Effector memory CD4-positive, alpha-beta T cell (primary cell): ENCODE measurements at places on chromosomes 16 and 17.

- no peak for DNase-seq
These were observed 793.3 kb upstream of the SOX9 start for GRCh38 chr17:71327376-71328059.

DNA sequence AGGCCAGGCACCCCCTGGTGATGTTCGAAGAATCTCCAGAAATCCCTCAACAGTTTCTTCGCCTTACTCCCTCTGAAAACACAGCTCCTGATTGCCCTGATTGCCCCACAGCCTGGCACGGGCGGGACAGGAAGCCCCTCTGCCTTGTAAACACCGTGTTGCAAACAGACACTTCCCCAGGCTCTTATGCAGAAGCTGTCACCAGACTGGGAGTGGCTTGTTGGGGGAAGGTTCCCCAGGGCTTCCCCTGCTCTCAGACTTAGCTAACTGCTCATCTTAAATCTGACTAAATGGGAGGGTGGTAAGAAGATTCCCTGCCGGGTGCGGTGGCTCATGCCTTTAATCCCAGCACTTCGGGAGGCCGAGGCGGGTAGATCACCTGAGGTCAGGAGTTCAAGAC lies 11.2 kb downstream of the PIK3R5 start:
- peak; percentile 79 for DNase-seq

DNA sequence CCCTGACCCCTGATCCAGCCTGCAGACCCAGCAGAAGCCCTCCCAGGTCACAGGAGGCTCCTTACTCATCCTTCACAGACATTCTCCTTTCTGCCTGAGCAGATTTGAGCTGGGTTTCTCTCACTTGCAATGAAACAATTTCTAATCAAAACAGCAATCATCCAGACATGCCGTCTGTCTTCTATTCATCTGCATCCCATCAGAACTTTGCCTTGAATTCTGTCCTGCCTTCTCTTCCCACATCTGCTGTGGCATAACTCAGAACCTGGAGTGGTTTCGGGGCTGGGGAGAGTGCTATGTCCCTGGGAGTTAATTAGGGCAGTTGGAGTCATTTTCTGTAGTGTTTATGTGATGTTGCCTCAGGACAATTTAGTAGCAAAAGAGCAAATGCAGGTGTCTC lies 278.6 kb downstream of the CBLN1 start:
- DNase-seq, result no peak

DNA sequence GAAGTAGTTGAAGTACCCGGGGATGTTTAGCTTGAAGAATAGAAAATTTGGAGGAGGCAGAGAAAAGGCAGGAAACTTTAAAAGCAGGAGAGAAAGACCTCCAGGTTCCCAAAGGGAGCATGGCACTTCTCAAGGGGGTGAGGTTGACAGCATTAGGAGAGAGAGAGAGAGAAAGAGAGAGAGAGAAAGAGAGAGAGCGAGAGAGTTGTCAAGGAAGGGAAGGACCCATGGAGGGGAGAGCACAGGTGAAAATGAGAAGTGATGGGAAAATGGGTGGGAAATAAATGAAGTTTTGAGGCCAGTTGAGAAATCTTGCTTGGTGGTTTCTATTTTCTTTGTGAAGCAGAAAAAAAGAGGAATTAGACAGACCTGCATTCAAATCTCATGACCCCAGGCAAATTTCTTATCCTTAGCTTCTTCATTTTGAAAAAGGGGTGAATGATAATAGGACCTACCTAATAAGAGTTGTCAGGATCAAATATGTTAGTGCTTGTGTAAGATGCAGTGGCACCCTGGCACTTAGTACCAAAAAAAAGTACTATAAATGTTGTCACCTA lies 24.0 kb downstream of the PRKCB start:
- no peak for DNase-seq

- no peak for DNase-seq
These were observed 41.5 kb downstream of the KANSL1 start for GRCh38 chr17:46151762-46152161.

GRCh38 chr17:17665255-17665654 lies 16.0 kb upstream of the RAI1 start:
- no peak for DNase-seq

GRCh38 chr16:27522173-27522707 lies 27.5 kb downstream of the GTF3C1 start:
- DNase-seq, result no peak

DNA sequence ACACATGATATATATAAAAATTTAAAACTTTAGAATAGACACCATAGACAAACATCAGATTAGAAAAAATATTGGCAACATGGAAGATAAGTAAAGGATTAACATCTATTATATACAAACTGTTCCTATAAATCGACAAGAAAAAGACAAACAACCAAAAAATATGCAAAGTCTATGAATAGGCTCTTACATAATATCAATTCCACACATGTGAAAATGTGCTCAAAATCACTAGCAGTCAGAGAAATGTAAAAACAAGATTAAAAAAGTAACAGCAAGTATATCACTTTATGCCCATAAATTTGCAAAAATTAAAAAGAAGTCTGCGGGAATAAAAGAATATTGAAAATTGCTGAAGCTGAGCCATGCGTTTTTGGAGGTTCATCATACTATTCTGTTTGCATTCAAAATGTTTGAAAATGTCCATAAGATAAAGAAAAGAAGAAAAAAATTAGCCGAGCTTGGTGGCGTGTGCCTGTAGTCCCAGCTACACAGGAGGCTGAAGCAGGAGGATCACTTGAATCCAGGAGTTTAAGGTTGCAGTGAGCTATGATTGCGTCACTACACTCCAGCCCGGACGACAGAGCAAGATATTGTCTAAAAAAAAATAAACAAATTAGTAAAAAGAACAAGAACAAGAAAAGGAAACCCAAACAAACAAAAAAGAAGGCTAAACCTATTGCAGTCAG lies 11.2 kb upstream of the ERN2 start:
- DNase-seq, result no peak
